NCI-H526 (cell line): ENCODE measurements at places on chromosomes 6 and 20.

DNA sequence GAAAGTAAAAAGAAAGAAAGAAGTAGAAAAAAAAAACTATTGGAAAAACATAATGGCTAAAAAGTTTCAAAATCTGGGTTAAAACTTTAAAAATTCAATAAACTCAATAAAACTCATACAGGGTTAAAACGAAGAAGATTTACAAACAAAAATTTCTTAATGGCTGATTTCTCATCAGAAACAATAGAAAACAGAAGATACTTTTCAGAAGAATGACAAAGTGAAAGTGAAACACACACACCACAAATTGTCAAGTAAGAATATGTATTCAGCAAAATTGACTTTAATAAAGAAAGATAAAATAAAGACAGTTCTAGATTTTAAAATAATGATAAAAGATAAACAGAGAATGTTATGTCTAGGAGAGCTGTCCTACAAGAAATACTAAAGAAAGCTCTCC, 618.9 kb upstream of the GJE1 start:
- DNase-seq: no peak

GRCh38 chr6:152166497-152166896, 359.0 kb downstream of the ESR1 start:
- no peak for DNase-seq

DNA sequence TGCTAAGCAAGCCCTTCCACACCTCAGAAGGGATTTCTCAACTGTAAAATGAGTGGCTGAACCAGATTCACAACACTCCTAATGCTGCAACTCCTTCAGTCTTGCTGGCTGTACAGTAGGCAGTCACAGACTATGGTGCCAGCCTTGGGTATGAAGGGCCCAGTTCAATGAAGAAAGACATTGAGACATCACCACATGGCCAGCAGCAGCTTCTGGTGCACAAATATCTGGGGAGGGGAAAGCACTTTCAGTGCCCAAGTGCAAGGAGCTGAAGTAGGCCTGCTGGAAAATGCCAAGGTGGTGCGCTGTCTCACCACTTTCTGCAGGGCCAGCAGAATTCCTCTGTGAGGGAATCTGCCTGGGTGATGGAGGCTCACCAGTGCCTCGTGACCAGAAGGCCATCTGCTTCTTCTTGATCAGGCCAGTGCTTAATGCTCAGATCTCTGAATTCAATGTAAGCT, 1.8 kb downstream of the PLA2G7 start:
- DNase-seq: no peak

GRCh38 chr6:46949632-46950280, 28.0 kb upstream of the ADGRF5 start:
- no peak for DNase-seq

GRCh38 chr6:77630014-77630413, 22.8 kb upstream of the MEI4 start:
- no peak for DNase-seq

GRCh38 chr6:169424149-169424804, 170.6 kb upstream of the THBS2 start:
- no peak for DNase-seq

DNA sequence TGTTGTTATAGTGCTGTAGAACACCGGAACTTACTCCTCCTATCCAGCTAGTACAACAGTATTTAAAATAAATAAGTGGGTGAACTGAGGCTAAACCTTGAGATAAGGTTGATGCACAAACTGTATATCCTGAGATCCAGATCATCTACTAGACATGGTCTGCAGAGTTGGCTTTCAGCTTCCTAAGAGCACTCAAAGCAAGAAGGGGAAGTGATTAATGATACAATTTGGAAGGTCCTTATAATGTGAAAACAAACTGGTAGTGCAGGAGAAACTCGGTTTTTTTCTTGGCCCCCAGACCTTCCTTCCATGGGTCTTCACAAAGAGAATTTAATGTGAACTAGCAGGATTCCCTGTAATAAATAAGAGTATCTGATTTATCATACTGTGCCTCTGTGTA, 27.4 kb upstream of the RREB1 start:
- no peak for DNase-seq

- DNase-seq: no peak
Measured at GRCh38 chr6:77502981-77503380, 39.7 kb upstream of the HTR1B start.

DNA sequence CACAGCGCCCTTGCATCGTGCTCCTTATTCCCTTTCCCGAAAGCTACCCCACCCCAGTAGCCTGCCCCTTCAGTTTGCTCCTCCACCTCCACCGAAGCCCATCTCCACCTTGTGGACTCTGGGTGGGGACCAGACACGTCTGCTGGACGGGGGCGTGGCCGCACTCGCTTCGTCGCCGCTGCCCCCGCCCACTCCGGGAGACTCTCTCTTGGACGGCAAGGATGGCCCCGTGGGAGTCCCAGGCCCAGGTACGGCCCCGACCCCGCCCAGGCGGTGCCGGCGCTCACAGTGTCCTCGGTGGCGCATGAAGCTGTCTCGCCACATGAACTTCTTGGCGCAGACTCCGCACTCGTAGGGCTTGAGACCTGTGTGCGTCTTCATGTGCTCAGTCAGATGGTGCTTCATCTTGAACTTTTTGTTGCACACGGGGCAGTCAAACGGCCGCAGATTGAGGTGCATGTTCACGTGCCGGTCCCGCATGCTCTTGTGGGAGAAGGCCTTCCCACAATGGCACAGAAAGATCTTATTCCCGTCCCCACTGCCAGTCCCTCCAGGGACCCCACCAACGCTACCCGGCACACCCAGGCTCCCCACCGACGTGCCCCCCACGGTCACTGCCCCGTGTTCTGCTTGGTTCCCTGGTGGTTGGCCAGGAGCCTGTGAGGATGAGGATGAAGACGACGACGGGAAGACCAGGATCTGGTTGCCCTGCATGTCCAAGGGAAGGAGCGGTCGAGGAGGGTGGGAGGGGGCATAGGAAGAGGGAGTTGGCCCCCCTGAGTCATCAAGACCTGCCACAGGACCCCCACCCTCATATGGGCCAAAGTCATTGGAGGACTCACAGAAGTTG, 1.3 kb upstream of the TAPBP start:
- peak; percentile 87 for DNase-seq

DNA sequence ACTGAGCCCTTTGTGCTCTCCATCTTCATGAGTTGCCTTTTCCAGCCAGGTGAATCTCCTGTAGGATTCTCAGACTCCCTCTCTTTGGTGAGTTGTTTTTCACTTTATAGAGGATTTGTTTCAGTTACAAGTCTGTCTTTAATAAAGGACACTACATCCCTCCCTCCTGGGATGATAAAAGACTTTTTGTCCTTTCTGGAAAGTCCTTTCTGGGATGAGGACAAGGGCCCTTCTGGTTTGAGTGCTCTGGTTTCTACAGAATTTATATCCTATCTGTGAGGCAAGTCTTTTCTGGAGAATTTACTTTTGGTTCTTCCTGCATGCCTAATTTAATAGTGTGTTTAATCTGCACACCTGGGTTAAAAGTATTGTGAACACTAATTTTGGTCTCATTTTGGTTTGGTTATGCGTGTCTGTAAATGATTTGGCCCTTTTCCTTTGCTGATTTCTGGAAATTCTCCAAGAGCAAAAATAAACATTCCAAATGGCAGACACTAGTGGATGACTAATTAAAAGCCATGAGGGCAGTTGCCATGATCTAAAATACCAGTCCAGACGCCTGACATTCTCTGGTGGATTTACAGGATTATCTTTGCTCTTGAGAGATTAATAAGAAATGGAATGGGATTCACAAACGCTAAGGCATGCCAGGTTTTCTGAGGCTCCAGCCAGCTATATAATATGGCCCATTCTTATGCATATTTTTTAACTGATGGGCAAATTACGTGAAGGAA, 44.8 kb downstream of the TCP11 start:
- DNase-seq: no peak

- no peak for DNase-seq
Measured at GRCh38 chr6:134249759-134250602, 67.9 kb downstream of the SGK1 start.
